Vagina (tissue), 2 donors: ENCODE measurements at places on chromosomes 12 and 14. TPM values are rescaled to one million over a fixed set of nuclear protein-coding genes. Genes with fewer than 3 reads are reported as not detected.

KLRD1 gene
- total RNA-seq: 4.4 TPM

TBC1D30 gene
- total RNA-seq: 3.9 TPM

- DNase-seq: no peak
Observed at GRCh38 chr12:115998794-115999478, 278.6 kb downstream of the MED13L start.

DNA sequence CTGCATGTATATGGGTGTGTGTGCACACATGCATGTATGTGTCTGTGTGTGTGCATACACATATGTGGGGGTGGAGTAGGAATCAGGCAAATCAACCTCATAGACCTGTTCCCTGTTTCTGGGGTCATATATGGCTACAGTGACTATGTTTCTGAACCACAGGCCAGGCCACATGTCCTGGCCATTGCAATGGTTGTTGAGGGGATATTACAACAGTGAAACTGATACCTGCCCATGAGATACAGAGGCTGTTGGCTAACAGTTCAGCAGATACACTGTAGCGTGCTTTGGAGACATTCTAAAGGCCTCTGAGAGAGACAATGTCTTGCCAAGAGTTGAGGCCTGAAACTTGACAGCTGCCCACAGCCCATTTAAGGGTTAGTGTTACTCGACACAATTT, 47.3 kb upstream of the FOS start:
- no peak for DNase-seq

- DNase-seq: no peak
Observed at GRCh38 chr12:17579205-17580026, 510.6 kb downstream of the RERGL start.

SLC25A47 gene
- not detected for total RNA-seq

DNA sequence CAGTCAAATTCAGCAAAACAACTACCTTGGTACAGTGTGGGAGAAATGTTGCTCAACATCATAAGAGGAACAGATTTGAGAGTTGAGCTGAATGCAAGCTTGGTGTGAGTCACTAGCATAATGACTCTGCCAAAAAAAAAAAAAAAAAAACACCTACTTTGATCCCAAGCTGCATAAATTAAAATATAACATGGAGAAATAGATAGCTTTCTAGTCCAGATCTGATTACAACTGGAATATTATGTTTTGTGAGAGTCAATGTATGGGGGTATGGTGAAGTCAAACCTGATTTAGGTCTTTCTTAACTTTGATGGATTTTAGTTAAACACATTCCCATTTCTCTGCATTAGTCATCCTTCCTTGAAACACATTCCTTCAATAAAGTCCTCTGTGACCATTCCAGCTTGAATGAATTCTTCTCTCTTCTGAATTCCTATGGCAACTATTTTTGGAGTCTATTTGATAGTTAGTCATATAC, 188.1 kb downstream of the SLC5A8 start:
- DNase-seq: no peak

A2ML1 gene
- total RNA-seq: 194 TPM

RFX4 gene
- not detected for total RNA-seq

JPH4 gene
- 10.6 TPM for total RNA-seq

- no peak for DNase-seq
Observed at GRCh38 chr12:27446436-27446835, at the start of gene SMCO2. TSS of gene SMCO2 (plus strand) at chr12:27446736. CDS start at chr12:27470632, 23,896 bp downstream.

DNA sequence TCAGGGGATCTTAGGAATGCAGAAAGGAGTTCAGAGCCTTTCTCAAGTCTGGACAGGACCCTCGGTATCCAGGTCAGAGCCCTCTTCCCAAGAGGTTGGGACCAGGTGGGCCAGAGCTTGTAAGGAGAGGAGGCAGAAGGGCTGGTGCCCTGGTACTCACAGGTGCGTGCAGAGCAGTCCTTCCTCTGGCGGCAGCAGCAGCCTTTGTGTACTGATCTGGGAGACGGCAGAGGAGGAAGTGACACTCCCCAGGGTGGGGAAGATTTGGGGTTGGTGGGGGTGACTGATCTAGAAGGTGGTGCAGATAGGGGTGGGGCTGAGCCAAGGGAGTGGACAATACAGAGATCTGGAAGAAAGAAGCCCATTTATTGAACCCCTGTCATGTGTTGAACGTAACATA, at the start of gene ITGB7:
TSS of gene ITGB7 (minus strand) at position 210 of the 400 bp plus-strand sequence. CDS start 6,808 bp downstream, outside the sequence.
- DNase-seq: no peak

GRCh38 chr14:81319946-81320345, 80.2 kb downstream of the STON2 start:
- no peak for DNase-seq

- DNase-seq: no peak
Observed at GRCh38 chr12:76480796-76481195, 78.8 kb downstream of the OSBPL8 start.

DNA sequence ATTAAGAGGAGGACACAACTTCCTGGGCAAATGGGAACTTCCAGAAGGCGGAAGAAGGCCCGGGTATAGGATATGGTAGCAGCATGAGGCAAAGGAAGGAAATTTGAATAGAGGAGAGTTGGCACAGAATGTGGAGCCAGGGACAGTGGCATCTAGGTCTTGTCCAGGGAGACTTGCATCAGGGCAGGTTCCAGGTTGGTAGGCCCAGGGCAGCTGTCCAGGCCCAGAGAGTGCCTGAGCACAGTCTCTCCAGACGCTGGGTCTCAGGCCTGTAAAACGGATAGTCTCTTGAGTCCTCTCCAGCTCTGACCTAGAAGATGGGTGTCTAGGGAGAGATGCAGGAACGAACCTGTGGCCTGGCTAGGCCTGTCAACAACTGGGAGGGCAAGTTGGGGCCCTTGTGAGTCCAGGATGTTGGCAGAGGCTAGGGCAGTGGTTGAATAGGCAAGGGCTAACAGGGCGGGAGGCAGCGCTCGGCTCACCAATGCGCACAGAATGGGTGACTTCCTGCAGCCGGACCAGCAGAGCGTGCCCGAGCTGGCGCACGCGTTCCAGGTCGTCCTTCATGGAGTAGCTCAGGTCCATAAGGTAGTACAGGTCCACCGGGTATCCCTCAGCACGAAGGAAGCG, 9.9 kb downstream of the ITGB7 start:
- DNase-seq: no peak

B4GALNT1 gene
- total RNA-seq: 7.6 TPM

ADCY4 gene
- total RNA-seq: 32.7 TPM

GRCh38 chr12:58639318-58639934, 280.9 kb downstream of the LRIG3 start:
- no peak for DNase-seq

DNA sequence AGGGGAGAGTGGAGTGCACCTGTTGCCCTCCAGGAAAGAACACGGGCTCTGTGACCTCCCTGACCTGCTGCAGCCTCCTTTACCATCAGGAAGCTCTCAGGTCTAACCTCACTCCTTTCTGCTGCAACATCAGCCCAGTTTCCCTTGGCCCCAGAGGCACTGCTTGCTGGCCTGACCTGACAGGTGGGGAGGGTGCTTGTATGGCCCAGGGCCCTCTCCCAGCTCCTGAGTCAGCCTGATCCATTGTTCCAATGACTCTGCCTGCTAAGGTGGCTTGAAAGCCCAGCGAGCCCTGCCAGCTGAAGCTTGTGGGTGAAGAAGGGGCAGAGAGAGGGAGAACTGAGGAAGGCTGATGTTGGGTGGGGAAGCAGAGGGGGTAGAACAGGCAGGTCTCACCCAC, 13.2 kb upstream of the KRT78 start:
- DNase-seq: no peak

DEGS2 gene
- total RNA-seq: 19.9 TPM

APOLD1 gene
- total RNA-seq: 127 TPM

LMBR1L gene
- 53.3 TPM for total RNA-seq

DNA sequence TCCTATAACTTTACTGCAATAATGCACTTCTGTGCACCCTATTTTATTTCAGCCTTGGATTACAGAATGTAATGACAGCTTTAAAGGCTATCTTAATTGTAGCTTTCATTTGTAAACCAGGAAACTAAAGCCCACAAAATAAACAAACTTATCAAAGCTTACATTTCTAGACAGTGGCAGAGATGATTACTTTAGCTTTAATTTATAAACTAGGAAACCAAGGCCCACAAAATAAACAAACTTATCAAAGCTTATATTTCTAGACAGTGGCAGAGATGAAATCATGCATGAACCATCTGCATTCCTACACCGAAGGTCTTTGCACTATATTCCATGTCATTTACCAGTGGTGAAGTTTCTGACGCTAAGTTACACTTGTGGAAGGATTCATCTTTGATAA, 74.4 kb downstream of the PRKD1 start:
- DNase-seq: no peak

- DNase-seq: no peak
Observed at GRCh38 chr12:835754-836518, 83.6 kb downstream of the WNK1 start.

DNA sequence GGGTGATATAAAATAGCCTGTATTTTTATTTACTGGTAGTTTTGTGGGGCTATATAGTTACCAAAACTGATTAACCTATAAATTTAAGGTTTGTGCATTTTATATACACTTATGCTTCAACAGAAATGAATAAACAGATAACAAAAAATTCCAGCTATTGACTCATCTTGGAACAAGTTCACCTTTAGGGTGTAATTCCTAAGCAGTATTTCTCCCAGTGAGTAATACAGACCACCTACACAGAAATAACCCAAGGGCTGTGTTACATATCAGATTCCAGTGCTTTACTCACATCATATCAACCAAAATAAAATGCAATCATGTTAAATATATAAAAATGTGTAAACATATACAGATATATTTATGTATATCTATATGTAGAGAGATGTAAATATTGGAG, 345.6 kb downstream of the ADAMTS20 start:
- no peak for DNase-seq

- no peak for DNase-seq
Observed at GRCh38 chr12:121748571-121749265, 36.2 kb downstream of the TMEM120B start.

SLC4A8 gene
- 0.74 TPM for total RNA-seq

DNA sequence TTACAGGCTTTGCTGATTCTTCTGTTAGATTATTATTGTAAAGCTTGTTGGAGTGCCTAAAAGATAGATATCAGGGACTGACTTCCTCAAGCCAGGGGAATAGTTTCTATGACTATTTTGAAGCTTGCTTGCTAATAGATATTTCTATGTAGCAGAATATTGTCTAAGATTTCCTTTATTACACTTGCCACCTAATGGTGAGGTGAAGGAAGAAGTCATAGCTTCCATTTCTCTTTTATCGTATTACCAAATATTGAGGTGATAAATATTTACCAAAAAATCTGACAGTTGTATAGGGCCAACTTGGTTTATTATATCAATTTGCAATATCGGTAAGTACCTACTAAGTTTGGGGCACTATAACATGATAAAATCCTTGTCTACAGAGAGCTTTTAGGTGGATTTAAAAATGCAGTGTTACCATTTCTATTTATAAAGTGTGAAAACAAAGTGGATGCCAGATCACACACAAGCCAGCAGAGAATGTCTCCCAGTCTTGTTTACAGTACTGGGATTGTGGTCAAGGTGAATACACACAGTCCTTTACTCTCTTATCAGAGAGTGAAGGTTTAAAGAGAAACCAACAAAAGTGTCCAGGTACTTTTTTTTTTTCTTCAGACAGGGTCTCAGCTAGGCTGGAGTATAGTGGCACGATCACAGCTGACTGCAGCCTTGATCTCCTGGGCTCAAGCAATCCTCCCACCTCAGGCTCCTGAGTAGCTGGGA, 137.9 kb downstream of the IGF1 start:
- no peak for DNase-seq

- no peak for DNase-seq
Observed at GRCh38 chr12:103879878-103880277, 38.8 kb upstream of the NT5DC3 start.
